ENCODE measurements at places on chromosomes 11 and 22.

GRCh38 chr22:44634426-44635321 lies 67.3 kb upstream of the PRR5 start:
- DNase-seq, result no peak

DNA sequence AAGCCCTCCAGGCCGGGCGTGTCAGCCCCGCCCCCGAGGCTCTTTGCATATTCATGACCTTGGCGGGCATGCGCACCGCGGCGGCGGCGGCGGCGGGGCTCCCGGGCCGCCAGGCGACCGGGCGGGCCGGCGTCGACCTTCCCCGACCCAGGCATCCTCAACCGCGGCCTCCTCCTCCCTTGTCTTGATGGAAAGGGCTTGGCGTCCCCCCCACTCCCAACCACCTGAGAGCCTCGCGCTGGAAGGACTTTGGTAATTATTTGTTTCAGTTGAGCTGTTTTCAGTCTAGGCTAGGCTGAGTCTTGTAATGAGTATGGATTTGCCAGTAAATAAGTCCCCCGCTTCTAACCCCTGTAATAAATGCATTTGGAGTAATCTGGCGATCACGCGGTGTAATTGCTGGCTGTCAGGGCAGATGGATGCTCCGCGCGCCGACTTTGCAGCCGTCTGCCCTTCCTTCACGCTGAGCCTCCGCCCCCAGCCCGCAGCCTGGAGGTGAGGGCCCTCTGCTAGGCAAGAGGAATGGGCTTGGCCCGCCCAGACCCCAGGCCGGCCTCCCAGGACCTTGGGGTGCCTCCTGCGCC lies 25.2 kb downstream of the FLRT1 start:
- peak; percentile 3 for DNase-seq

GRCh38 chr22:18056161-18056666 lies 21.6 kb upstream of the PEX26 start:
- DNase-seq, result peak; percentile 16

- DNase-seq, result no peak
Observed at GRCh38 chr11:64415286-64415685, 56.3 kb downstream of the RPS6KA4 start.

DNA sequence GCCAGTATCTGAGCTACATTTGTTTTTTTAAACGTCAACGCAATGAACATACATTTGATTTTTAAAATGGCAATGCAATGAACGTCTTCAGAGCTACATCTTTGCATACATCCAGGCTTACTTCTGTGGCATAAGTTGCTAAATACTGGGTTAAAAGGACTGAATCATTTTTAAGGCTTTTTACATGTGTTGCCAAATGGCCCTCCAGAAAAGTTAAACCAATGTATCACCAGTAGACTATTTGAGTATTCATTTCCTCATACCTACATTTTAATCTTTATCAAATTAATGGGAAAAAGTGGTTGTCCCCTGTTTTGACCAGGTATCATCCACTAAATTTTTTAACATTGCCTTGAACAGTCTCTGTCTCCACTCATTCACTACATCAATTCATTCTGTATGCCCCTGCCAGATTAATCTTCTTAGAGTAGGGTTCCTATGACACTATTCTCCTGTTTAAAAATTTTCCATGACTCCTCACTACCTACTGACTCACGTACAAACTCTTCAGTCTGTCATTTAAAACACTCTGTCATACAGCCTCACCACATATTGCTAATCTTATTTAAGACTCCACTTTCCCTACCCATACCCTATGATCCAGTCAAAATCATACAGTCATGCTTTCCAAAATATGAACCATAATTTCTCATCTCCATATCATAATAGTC lies 12.4 kb upstream of the PRRG4 start:
- no peak for DNase-seq

GRCh38 chr11:2517016-2517385 lies 72.2 kb downstream of the KCNQ1 start:
- DNase-seq, result no peak

DNA sequence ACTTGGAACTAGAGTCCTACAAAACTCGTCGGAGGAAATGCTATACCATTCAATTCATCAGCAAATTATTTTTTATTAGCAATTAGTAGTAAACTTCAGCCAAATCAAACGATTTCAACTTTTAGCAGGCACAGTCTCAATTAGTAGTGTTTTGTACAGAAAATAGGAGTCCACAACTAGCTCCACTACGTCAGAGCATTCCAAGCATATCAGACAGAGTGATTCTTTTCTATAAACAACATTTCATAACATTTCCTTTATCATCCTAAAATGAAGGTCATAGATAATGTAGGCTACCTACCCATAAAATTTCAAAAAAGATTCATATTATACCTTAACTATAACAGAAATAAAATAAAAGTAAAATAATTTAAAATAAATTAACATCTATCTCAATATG lies 169.9 kb downstream of the KIF18A start:
- DNase-seq, result no peak

DNA sequence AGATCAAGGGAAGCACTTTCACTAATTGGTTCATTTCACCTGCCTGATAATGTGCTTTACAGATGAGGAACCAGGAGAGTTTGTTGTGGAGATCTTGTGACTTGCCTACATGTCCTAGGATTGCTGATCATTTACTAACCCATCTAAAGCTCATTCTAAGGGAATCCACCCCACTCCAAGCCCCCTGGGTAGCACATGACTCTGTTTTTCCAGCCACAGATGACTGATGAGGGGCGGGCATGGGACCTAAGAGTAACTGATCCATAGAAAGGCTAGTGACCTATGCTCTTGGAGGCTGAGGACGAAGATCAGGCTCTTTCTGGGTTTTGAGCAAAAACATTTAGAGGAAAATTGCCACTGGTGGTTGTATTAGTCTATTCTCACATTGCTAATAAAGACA lies 378.1 kb downstream of the CADM1 start:
- DNase-seq, result no peak

DNA sequence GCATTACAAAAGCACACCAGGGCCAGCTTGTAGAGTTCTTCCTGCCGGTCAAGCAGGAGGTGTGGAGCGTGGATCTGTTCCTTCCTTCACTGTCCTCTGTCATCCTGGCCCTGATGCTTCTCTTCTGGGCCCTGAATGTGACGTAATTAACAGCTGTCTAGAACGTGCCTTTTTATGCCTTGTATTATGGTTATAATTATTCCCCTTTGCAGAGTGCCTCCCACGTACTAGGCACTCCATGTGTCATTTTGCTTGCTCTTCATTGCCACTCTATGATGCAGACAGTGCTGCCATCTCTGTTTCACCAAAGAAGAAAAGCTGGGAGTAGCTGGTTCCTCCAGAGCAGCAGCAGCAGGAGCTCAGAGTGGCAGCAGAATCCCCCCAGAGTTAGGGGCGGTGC lies 132.1 kb upstream of the TTC12 start:
- DNase-seq, result no peak

DNA sequence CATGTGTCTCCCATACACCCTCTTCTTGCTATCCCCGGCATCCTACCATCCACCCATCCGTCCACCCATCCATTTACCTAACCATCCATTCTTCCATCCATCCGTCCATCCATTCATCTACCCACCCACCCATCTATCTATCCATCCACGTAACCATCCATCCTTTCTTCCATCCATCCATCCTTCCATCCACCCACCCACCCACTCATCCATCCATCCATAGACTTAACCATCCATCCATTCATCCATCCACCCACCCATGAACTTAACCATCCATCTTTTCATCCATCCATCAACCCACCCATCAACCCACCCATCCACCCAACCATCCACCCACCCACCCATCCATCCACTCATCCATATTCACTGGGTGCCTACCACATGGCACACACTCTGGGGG lies 10.6 kb upstream of the CDC42EP2 start:
- no peak for DNase-seq

DNA sequence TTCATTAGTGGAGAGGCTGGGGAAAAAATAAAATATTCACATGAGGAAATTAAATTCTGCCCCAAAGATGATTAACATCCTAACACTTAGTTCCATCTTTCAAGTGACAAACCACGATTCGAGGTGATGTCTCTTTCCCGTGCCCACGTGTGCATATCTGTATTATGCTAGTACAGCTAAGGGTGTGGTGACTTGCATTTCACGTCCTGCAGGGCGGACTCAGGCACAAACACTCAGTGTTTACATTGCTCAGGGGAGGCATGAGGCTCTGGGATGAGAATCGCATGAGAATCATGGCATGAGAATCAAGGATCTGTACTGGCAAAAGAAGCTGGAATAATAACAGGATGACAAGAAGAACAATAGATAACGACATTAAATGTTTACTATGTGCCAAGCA lies 179.4 kb downstream of the NTM start:
- no peak for DNase-seq

DNA sequence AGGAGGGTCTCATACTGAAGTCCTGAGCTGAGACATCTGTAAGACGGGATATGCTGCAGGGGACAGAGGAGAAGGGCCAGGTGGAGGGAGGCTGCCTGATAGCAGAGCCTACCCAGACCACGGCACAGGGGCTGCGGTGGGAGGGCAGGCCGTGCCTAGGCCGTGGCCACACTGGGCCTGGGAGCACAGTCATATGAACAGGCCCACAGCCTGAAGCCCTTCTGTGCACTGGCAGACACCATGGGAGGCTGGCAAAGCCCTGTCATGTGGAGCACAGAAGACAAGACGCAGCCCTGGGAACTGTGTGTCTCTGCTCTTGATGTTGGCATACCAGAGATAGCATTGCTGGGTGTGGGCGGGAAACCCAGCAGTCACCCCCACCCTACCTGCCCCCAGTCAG lies 3.3 kb downstream of the SPATA19 start:
- no peak for DNase-seq

GRCh38 chr11:31792456-31792855 lies 18.7 kb downstream of the PAX6 start:
- no peak for DNase-seq

DNA sequence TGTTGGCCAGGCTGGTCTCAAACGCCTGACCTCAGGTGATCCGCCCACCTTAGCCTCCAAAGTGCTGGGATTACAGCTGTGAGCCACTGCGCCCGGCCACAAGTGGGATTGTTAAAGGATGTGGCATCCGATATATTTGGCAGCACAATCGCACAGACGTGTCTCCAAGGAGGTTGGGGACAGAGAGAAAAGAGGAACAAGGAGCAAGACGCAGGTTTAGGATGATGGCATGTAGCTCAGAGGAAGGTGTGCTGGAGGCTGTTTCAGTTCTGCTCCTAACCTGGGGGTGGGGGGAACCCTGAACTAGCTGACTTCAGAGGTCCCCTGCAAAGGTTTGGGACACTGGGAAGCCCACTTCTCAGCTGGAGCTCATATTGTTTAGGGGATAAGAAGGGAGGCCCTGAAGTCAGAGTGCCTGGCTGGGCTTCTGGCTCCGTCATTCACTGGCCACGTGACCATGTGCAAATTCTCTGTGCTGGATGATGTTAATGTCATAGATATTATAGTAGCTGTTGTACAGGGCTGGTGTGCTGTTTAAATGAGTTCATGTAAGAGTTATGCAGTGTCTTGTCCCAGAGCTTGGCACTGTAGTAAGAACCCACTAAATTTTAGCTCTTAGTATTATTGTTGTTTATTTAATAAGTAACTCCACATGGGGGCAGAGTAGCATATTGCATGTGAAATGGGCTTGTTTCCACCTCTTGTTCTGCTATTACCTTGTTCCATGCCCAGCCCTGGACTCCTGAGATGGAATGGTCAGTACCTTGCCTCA lies 129.7 kb downstream of the ST3GAL4 start:
- no peak for DNase-seq

- no peak for DNase-seq
Observed at GRCh38 chr22:46355996-46356471, 20.5 kb downstream of the TRMU start.

DNA sequence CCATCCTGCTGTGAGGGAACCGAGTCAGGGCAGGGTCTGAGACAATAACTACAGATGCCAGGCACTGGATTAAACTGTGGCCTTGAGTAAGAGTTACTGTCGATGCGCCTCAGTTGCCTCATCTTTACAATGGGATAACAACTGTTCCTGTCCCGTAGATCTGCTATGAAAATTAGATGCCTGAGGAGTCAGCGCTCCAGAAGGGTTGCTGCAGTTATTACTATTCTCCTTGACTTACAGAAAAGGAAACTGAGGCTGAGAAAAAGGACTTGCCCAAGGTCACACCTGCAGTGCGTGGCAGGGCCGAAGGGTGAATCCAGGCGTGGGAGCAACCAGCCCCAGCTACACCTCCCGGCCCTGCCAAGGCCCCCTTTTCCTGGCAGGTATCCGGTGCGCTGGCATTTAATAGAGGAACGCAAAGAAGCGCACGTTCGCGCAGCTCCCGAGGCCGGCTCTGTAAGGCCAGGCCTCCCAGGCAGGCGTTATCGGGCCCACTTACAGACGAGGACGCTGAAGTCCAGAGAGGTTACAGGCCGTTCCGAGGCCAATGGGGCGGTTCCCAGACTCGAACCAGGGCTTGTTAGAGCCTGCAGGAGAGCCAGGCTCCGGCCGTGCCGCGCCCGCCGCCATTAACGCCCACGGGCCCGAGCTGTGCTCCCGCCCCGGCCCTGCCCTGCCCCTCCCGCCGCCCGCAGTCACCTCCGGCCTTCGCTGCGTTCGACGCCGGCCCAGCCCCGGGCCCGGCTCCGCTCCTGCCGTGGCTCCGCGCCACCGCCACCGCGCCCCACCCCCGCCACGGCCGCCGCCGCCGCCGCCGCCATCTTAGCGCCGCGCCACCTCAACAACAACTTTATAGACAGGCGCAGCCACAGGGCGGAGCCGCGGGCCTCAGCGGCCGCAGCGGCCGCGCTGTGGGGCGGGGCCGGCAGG lies at the start of gene C11orf68:
C11orf68 (minus strand) TSS at position 852 of the 930 bp plus-strand sequence; CDS start at position 821, 31 bp downstream.
- DNase-seq, result no peak

GRCh38 chr11:12274558-12275197 lies 102.7 kb upstream of the PARVA start:
- no peak for DNase-seq

DNA sequence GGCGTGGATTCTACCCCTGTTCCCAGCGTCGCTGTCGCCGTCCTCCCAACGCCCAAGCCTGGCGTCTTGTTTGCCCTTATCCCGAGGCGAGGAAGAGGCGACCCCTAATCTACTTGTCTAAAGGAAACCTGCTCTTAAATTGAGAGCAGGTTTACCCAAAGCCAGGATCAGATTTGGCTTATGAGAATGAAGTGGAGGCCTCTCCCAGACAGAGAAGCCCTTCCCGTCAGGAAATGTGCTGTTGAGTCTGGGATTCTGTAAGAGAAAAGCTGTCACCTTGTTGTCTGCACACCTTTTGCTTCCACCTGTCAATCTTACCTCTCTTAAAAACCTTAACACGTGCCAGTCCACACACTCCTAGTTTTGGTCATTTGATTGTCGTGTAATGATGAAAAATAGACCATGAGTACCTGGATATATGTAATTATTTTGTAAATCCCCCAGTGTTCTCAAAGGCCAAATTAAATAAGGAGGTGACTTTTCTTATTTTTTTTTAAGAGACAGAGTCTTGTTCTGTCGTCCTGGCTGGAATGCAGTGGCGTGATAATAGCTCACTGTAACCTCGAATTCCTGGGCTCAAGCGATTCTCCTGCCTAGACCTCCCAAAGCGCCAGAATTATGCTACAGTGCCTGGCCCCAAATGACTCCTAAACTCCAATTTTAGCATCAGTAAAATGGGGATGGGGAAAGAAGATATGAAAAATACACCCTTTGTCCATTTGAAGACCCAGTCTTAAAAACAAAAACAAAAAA lies 627 bp downstream of the GTF2H1 start:
- no peak for DNase-seq

GRCh38 chr11:1738380-1738779 lies 12.0 kb downstream of the IFITM10 start:
- DNase-seq, result no peak

- DNase-seq, result no peak
Observed at GRCh38 chr11:64262271-64263002, 11.1 kb downstream of the PLCB3 start.

Measured in inflammatory macrophage treated with lipopolysaccharide for 1 hour (primary cell).